ENCODE measurements at places on chromosomes 2 and 18. TPM values are rescaled to one million over a fixed set of nuclear protein-coding genes. Genes with fewer than 3 reads are reported as not detected.
A peak's percentile ranks its signal among the peaks of the same experiment; 100 is the strongest.

- peak; percentile 33 for DNase-seq
Measured at GRCh38 chr2:38692636-38693318, 26.9 kb downstream of the GALM start.

DNA sequence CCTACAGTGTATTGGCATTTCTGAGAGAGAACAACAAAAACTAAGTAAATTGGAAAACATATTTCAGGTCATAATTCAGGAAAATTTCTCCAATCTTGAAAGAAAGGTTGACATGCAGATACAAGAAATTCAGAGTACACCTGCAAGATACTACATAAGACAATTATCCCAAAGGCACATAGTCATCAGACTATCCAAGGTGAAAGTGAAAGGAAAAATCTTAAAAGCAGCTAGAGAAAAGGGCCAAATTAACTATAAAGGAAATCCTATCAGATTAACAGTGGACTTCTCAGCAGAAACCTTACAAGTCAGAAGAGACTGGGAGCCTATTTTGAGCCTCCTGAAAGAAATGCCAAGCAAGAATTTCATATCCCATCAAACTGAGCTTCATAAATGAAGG is 449.0 kb upstream of the MMADHC start:
- no peak for DNase-seq

DNA sequence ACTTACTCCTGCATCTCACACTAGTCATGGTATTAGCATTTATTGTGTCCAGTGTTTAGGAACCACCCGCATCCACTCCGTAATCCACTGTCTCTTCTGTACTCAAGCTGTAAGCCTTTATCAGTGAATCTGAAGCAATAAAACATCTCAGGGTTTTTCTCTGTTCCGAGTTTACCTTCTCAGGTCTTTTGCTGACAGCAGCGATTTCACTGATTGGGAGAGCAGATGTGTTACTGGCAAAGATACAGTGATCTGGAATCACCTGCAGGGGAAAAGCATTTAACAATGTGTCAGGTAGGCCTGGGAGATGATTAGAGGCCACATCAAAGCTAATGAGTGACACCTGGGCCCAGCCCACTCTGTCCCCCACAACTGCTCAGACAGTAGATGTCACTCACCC is 24.6 kb downstream of the GAREM2 start:
- no peak for DNase-seq

DNA sequence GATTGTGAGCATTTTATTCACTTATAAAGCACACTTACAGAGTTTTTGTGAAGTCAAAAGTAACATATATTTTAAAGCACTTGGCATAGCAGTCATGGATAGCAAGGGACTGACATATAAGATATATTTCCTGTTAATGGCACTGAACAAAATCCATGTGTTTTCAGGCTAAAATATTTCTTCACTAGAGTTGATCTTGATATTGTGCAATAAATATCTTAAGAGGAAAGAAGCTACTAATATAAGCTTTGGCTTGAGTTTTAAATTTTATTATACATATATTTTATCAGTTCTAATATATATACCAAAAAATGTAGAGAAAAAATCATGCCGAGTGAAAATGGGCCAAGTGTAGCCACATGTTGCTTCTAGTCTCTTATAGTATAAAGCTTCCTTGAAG is 189.7 kb upstream of the DPP10 start:
- DNase-seq: no peak

DNA sequence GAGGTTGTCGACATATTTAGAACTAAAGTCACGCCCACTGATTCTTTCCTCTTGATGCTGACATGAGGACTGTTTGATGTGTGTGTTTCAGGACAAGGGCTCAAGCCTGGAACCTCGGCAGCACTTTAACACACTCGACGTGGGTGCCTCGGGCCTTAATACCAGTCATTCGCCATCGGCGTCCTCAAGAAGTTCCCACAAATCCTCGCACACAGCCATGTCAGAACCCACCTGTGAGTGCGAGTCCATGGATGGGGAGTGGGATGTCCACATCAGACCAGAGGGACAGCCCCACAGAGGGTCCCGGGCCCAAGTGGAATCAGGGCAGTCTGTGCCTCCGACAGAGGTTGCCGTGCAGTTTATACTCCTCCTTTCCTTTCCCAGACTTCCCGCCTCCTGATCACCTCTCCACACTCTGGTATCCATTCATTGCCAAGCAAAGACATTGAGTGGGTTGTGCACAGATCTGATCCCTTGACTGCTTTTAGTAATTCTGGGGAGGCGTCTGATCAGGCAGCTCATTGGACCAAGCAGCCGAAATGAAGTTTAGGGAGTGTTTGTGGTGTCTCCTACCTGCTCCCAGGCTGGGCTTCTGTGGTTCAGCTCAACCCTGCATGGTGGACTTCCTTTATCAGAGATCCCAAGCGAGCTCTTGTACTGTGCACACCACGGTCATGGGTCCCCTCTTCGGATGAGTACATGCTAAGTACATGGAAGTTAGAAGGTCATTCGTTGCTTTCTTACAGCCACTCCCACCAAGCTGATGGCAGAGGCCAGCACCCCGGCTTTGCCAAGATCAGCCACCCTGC is 27.2 kb upstream of the RPL31 start:
- no peak for DNase-seq

DNA sequence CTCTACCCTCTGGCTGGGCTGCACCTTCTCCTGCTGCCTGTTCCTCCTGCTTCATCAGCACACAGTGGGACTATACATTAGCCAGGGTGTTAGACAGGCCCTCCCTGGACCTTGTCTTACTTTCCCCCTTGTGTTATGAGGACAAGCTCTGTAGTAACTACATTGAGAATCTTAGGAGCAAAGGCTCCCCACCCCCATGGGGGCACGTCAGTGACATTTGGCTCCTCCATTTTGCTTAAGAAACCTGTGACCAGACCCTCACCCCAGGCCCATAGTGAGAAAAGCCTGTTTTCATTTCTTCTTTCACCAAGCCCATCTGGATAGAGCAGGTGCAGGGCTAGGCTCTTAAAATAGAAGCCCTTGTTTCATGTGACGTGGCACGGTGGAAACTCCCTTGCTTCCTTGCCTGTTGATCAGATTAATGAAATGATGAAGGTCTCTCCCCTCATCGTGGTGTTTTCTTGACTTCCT is 146.7 kb downstream of the RPIA start:
- DNase-seq: no peak

GRCh38 chr18:36281936-36282335 is 15.6 kb upstream of the FHOD3 start:
- no peak for DNase-seq

GRCh38 chr18:48024009-48024512 is 93.6 kb upstream of the SMAD2 start:
- no peak for DNase-seq

DNA sequence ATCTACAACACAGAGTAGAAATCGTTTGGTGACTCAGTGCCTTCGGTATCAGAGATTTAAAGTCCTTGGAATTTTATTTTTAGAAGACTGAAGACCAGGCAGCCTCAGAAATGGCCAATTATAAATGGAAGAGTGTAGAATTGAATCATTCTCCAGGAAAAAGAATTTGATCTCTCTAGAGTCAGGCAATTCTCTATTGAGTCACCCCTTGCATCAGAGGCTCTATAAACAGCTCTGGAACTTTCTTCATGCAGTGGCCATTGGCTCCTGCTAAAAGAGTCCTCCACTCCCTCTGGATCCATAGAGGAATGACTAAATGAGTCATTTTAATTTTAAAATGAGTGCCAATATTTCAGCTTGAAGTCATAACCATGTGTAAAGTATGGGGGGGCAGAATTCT is 816.2 kb downstream of the TDRD15 start:
- no peak for DNase-seq

DNA sequence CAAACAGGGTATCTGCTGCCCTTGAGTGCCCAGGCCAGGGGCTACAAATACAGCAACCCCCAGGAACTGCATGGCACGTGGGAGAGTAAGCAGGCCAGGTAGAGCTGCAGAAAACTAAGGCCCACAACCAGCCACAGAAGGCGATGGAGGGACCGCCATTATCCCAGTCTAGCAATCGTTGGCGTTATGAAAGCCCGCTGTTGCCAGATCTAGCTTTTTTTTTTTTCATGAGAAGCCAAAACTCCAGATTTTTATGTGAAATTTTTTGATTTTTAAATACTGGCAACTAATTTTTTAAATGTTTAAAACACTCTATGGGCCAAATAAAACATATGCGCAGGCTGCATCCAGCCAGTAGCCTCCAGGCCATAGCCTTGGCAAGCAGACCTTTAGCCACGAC is 59.8 kb downstream of the DNMT3A start:
- DNase-seq: no peak

DNA sequence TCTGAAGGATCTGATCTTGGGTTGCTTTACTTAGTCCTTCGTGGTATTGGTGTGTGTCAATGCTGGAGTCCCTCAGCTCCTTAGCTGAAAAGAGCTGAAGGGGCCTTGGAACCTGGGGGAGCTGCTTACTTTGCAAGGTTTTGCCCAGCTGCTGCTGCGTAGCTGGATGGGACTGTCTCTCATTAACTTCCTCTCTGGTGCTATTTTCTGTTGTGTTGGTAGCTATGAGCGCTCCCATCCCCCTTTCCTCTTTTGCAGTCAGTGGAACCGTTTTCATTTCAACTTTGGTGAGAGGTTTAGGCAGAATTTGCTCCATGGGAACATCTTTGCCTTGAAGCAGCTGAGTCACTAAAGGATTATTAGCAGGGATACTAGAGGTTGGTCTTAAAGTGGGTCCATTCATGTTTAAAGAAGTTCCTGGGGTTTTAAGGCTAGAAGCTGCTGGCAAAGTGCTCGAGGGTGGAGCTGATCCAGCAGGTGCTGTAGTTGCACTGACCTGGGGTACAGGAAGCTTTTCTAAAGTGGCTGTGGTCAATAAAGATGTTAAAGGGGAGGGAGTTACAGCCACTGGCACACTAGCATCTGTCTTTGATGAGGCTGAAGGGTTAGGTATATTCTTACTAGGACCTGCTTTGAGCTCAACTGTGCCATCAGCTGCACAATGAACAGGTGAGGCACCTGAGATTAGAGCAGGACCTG is 69.9 kb upstream of the DTNB start:
- DNase-seq: no peak

DNA sequence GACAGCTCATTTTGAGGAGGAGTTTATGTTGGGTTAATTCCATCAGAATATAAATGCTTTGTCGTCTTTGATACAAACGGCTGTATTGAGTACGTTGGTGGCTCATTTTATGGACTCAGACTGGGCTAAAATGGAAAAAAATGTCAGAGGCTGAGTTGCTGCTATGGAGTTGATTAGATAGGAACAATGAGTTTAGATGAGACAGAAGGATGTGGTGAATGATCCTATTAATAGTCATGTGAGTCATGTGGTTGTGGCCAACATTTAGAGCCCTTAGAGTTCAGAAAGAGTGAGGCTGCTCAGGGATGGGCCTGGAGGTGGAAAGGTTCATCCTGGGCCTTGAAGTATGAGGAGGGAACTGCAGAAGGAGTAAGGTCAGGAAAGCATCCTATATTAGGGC is 434.2 kb downstream of the MEIS1 start:
- DNase-seq: no peak

GRCh38 chr2:151782378-151783132 is 45.7 kb downstream of the ARL5A start:
- DNase-seq: no peak

DNA sequence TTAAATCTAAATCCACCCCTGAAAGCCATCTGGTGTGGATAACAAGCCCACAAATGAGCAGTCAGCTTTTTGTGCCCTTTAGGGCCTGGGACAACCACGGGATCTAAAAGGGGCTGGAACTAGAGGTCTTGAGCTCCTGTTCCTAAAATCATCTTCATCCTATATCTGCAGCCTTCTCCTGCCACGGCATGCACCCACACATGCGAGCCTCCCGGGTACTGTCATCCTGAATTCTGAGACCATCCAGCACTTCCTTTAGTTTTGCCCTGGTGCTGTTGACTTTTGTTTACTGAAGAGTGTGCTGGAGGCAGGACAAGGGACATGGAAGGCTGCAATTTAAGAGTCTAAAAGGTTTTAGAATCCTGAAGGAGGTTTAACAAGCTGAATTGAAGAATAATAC is 183.2 kb downstream of the FAM210A start:
- DNase-seq: no peak

DNA sequence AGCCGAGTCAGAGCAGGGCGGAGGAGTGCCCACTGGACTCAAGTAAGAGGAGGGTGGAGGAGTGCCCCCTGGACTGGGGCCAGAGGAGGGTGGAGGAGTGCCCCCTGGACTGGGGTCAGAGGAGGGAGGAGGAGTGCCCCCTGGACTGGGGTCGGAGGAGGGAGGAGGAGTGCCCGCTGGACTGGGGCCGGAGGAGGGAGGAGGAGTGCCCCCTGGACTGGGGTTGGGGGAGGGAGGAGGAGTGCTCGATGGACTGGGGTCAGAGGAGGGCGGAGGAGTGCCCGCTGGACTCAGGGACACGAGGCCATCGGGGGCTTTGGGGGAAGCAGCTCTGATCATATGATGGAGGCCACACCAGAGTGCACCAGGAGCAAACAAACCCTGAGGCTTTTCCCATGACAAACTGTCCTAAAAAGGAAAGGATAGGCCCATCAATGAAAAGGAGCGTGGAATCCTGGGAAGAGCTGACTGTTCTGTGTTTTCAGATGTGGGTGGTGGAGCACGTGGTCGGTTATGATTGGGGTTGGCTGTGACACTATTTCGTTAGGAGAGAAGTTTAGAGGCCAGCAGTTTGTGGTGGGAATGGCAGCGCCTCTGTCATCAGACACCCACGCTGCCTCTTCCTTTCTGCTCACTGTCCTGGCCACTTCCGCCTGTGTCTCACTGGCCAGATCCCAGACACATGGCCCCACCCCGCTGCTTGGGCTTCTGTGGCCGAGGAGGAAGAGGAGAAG is 24.5 kb upstream of the HPCAL1 start:
- DNase-seq: no peak

DNA sequence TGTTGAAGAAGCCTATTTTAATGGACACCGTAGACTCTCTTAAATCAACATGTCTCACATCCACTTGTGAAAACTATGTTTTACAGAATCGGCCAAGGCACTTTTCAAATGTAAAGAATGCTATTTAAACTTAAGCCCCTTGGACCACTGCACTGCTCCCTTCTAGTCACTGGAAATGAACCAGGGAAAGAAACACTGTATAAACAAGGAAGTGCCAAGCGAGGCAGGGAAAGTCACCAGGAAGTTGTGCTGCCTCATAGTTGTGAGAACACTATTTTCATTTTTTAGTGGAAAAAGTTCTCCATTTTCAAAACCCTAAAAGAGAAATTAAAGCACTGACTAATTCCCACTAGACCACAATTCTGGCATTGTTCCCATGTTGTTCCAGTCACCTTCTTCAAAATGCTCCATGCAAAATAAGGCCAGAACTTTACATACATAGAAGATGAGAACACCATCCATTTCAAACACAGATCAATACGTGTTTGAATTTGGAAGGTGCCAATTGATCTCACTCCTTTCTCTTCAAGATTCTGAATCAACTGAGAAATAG is 13.5 kb downstream of the CCDC141 start:
- no peak for DNase-seq

GRCh38 chr2:70525032-70525431 is 28.6 kb downstream of the TGFA start:
- DNase-seq: no peak

PKDCC gene
- 61.4 TPM for total RNA-seq

BOK gene
- 58.3 TPM for total RNA-seq

ANKRD30B gene
- not detected for total RNA-seq

REG3G gene
- not detected for total RNA-seq

AQP12A gene
- not detected for total RNA-seq

SLC4A3 gene
- 7.6 TPM for total RNA-seq
